ENCODE measurements at places on chromosomes 16 and 17.

DNA sequence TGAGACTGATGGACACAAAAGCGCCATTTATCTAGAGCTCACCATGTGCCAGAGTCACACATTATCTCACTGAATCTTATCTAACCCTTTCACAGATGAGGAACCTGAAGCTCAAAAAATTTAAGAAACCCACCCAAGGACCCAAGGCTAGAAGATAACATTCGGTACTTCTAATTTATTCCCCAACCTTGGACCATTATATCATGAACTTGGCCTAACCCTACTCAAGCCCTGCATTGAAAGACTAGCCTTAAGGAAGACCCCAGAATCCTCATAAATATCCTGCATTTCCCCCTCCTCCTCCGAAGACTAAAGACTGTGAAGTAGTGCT, 548 bp upstream of the DYNC1LI2 start:
- DNase-seq, result no peak

GRCh38 chr17:75012096-75012345, 449 bp upstream of the MRPL58 start:
- no peak for DNase-seq

- DNase-seq, result no peak
Measured at GRCh38 chr17:83007504-83008185, 71.8 kb upstream of the METRNL start.

GRCh38 chr17:9151091-9151490, 129.8 kb downstream of the NTN1 start:
- no peak for DNase-seq

DNA sequence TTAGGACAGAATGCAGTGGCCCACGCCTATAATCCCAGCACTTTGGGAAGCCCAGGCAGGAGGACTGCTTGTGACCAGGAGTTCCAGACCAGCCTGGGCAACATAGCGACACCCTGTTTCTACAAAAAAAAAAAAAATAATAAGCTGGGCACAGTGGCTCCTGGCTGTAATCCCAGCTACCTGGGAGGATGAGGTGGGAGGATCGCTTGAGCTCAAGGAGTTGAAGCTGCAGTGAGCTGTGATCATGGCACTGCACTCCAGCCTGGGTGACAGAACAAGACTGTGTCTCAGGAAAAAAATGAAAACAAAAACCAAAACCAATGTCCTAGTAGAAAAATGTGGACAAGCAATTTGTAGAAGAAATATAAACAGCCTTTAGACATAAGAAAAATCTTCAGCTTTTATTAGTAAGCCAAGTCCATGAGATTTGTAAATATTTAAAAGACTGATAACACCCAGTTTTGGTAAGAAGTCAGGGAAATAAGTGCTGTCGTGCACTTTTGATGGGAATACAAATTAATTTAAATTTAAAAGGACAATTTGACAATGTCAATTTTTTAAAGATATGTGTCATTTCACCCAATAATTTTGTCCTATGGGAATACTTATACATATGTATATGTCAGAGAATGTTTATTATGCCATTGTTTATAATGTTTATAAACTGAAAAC, 11.1 kb downstream of the SCPEP1 start:
- DNase-seq, result no peak

DNA sequence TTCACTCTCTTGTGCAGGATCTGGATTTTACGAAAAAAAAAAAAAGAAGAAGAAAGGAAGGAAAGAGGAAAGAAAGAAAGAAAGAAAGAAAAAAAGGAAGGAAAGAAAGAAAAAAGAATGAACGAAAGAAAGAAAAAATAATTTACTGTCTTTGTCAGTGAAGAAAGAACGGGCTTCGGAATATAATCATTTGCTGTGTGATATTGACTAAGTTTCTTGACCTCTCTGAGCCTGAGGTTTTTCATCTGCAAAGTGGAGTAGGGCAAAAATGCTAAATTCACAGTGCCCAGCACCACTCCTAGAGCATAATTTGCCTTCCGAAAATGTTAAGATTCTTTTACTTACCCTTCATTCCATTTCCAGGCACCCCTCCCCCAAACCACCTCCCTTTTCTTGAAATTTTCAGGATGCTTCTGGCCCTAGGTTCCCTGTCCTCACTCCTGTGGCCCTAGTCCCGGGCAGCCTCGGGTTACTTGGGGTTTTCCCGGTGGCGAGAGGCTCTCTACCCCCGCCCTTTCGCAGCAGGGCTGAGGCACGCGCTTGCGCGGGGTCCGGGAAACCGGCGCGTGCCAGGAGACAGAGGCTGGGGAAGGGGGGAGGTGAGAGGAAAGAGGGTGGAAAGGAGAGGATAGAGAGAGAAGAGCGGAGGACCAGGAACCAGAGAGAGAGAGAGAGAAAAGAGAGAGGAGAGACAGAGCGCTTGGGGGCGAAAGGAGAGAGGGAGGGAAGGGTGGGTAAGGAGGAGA, at the start of gene CNTNAP1:
Gene CNTNAP1 (plus strand): TSS at position 556 of the 746 bp plus-strand sequence. CDS start 299 bp downstream, outside the sequence.
- no peak for DNase-seq

- no peak for DNase-seq
Measured at GRCh38 chr16:7268182-7268581, 64.5 kb upstream of the RBFOX1 start.

DNA sequence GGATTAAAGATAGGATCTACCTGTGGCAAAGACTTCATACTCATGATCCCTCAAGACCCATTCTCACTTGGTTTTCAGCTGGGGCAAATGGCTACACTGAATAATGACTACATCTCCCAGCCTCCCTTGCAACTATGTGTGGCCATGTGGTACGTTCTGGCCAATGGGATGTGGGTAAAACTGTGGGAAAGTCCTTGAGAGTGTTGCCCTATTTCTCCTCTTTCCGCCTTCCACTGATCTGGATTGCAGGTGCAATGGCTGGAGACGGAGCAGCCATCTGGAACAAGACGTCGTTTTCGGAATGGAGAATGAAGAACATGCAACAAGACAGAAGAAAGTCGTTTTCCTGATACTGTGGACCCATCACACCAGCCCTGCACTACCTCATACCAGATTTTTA, 48.5 kb downstream of the HAPSTR1 start:
- DNase-seq, result no peak

DNA sequence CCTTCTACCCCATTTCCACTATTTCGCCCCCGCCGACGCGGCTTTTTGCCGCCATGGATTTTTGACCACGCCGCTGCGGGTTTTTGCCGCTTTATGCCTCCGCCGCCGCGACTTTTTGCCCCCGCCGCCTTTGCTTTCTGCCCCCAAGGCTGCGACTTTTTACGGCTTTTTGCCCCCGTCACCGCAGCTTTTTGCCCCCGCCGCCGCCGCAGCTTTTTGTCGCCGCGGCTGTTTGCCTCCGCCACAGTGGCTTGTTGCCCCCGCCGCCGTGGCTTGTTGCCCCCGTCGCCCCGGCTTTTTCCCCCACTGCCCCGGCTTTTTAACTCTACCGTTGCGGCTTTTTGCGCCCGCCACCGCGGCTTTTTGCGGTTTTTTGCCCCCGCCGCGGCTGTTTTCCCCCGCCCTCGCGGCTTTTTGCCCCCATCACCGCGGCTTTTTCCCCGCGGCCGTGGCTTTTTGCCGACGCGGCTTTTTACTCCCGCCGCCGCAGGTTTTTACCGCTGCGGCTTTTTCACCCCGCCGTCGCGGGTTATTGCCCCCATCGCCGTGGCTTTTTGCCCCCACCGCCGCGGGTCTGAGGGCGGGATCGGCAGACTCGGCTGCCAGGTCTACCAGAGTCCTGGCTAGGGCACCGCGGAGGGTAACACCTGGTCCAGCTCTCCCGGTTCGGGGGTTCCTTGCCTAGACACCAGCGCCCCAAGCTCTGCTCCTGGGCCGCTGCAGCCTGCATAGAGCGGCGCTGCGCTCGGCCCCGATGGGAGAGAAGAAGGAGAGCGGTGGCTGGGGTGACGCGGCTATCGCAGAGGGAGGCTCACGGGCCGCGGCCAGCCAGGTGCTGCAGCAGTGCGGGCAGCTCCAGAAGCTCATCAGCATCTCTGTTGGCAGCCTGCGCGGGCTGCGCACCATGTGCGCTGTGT, 562.7 kb upstream of the WSB1 start:
- no peak for DNase-seq

All from AG09309 (cell line).